ENCODE measurements at places on chromosomes 16 and 17.

DNA sequence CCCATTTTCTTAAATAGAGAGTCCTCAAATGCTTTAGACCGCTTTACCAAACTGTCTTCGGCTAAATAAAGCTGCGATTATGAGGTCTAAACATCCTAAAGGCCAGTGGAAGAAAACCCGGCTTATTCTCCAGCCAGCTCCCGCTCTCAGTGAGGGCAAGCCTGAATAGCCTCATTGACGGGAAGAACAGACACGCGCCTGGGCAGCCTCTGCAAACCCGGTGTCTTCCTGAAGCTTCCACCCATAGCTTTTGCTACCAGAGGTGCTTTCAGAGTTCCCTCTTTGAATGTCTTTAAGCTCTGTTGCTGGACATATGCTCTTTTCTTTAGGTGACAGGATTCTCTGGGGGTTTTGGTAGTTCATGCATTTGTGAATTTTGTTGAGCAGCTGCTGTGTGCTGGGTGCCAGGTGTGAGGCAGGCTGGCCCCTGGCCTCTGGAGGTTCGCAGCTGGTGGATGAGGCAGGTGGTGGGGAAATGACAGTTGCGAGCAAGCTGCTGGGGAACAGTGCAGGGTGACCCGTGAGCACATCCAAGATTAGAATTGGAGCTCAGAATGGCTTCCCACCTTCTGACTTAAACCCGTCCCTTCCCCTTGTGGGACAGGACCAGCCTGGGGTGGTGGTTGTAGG lies 44.7 kb downstream of the CRISPLD2 start:
- no peak for DNase-seq

GRCh38 chr16:50818380-50818779 lies 76.5 kb downstream of the CYLD start:
- no peak for DNase-seq

GRCh38 chr17:51387582-51387981 lies 127.2 kb downstream of the UTP18 start:
- no peak for DNase-seq

- no peak for DNase-seq
Measured at GRCh38 chr16:23847948-23848347, 12.2 kb downstream of the PRKCB start.

DNA sequence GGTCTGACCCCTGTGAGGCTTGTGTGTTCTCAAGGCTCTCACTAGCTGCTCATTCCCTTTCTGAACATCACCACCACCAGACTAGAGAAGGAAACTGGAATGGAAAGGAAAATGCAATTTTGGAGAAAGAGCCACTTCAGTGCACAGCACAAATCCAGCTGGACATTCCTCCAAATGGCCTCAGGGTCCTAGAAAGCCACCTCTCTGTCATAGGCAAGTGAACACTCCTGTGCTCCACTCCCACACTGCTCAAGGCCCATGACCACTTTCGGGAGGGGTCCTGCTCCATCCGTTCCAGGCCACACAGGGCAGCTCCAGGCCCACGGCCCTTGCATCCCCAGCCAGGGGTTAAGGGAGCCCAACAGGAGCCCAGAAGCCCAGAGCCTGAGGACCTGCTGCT lies 2.6 kb downstream of the LRRC75A start:
- DNase-seq = no peak

DNA sequence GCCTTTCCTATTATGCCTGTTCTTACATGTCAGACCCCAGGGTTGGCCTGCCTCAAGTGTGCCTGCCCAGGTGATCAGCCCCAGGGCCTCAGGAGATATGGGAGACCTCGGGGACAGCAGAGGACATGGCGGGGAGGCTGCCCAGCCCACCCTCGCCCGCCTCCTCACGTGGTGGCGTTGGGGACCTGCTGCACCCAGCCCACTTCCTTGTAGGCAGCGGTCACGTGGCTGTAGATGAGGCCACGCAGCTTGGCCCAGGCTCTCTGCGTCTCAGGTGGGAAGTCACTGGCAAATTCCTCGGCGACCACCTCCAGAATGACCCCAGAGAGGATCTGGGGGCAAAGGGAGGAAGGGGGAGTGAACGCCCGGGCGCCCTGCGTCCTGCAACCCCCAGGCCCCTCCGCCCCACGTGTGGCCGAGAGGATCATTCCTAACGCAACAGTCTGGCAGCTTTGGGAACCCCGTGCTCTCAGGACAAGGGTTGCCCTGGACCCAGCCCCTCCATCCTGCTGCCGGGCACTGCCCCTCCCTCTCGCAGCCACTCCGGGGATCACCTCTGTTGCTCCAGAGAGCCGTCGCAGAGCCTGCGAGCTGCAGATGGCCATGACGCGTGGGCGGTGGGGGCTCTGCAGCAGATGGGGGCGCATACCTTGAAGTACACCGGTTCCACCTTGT lies 6.6 kb downstream of the CYGB start:
- no peak for DNase-seq

DNA sequence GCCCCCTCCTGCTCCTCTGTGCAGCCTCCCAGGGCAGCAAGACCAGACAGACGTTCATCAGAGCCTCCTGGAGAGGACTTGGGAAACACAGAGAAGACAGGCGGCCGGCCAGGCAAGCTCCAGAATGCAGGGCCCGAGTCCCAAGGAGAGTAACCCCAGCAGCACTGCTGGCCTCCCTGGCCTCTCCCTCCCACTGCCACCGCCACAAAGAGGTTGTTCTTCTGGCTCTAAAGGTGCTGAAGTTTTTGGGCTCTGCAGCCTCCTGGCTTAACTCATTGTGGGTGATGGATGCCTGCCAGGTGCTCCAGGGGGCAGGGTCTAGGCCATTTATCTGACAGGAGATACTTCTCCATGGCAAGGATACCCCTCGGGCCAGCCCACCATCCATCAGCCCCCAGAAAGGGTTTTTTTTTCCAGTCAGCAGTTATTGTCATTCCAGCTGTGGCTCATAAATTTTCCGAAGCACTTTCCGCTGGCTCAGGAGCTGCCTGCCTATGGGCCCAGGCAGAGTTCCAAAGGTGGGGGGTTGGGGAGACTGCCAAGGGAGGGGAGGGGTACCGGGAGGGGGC lies 32.0 kb upstream of the MRPS23 start:
- DNase-seq = no peak

DNA sequence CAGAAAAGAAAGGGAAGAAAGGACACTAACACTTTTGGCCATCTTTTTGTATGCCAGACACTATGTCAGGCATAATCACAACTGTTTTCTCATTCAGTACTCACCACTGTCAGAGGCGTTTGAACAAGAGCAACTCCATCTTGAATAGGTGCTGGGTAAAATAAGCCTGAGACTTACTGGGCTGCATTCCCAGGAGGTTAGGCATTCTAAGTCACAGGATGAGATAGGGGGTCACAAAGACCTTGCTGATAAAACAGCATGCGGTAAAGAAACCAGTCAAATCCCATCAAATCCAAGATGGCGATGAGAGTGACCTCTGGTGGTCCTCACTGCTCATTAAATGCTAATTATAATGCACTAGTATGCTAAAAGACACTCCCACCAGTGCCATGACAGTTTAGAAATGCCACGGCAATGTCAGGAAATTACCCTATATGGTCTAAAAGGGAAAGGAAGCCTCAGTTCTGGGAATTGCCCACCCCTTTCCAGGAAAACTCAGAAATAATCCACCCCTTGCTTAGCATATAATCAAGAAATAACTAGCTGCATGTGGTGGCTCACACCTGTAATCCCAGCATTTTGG lies 14.9 kb upstream of the LYRM9 start:
- DNase-seq = no peak

DNA sequence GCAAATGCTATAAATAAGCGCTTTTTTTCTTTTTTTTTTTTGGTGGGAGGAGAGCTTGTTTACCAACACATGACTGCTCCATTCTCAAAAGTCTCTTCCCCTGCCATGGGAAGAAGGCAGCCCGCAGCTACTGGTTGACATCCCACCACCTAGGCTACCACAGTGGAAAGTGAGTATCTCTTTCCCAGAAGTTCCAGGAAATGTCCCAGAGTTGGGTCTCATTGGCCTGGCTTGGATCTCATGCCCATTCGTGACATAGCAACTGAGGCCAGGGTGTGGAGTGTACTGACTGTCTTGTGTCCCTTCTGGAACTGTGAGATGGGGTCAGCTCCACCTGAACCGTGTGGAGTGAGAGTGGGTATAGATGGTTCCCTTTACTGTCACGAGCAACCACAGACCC lies 29.5 kb upstream of the BRD7 start:
- no peak for DNase-seq

GRCh38 chr17:78151514-78152008 lies 5.4 kb downstream of the C17orf99 start:
- DNase-seq = no peak

All from SK-N-DZ (cell line).